ENCODE measurements at places on chromosomes 1 and 21.

- DNase-seq = peak; percentile 94
Observed at GRCh38 chr1:184118046-184118445, 66.5 kb downstream of the TSEN15 start.

- no peak for DNase-seq
Observed at GRCh38 chr1:244917073-244917670, 52.8 kb upstream of the HNRNPU start.

- no peak for DNase-seq
Observed at GRCh38 chr1:157944663-157945280, 48.7 kb upstream of the KIRREL1 start.

- no peak for DNase-seq
Observed at GRCh38 chr1:74681449-74681848, 7.9 kb upstream of the ERICH3 start.

DNA sequence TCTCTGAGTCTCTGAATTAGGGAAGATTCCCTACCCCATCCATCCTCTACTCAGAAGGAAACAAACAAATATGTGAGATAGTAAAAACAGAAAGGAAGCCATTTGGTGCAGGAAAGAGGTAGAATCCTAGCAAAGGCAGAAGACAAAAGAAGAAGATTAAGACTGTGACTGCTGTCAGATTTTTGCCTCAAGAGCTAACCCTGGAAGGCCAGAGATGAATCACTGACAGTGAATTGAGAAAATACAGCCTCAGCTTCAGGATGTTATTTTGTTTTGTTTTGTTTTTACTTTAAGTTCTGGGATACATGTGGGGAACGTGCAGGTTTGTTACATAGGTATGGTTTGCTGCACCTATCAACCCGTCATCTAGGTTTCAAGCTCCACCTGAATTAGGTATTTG lies 31.7 kb downstream of the DSTYK start:
- no peak for DNase-seq

- no peak for DNase-seq
Observed at GRCh38 chr1:112762541-112763500, 47.7 kb upstream of the PPM1J start.

GRCh38 chr1:6870086-6870485 lies 84.8 kb downstream of the CAMTA1 start:
- DNase-seq = no peak

DNA sequence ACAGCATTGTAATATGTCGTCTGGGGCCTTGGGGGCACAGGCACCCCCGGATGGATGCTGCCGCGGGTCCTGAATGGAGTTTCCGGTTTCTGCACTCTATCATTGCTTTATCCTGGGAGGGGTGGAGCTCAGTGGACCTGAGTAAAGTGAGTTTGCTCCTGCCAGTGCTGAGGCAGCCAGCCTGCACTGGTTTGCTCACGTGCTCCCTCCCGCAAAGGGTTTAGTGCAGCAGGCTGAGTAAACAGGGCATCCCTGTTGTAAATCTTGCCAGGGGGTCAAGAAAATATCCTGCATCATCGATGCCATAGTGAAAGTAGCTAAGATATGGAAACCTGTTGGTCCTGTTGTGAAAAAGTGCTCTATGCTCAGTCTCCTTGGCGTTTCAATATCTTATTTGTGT lies 85.6 kb upstream of the BRINP3 start:
- DNase-seq = no peak

DNA sequence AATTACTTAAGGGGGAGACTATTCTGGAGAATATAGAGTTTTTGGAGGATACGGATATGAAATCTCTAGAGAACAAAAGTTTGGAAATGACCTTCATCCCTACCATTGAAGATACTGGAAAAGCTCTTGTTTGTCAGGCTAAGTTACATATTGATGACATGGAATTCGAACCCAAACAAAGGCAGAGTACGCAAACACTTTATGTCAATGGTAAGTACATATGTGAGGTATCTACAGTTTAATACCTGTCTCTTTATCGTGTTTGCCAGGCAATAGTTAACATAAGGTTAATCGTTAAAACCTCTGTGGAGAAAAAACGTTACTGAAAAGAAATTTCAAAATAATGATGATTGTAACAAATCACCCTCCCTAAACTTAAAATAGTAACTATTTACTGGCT lies 11.8 kb downstream of the VCAM1 start:
- no peak for DNase-seq

- DNase-seq = peak; percentile 78
Observed at GRCh38 chr1:201397675-201398074, 1.4 kb downstream of the LAD1 start.

DNA sequence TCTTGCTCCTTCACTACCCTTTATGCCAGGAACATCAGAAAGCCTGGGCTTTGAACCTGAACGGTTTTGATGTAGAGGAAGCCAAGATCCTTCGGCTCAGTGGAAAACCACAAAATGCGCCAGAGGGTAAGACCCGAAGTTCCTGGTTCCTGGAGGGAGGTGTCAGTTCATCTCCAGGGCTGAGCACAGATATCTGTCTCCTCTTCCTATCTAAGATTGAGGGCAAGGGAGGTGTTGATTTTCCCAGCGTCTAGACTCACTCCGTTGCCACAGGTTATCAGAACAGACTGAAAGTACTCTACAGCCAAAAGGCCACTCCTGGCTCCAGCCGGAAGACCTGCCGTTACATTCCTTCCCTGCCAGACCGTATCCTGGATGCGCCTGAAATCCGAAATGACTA lies 915 bp downstream of the CDC20 start:
- no peak for DNase-seq

DNA sequence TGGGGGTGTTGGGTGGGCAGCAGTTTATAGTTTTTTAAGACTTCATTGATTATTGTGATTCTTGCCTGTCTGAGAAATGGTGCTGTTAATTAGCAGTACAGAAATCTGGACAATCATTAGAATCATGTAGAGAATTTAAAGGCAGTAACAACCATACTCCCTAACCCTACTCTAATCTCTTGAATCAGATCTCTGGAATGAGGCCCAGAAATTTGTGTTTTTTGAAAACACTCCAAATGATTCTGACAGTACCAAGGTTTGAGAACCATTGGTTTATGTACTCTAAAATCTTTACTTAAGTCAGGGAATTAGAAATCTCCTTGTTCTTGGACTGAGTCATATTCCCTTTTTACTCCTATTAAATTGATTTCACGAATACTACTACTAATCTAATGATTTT lies 24.0 kb downstream of the FNBP1L start:
- DNase-seq = no peak

DNA sequence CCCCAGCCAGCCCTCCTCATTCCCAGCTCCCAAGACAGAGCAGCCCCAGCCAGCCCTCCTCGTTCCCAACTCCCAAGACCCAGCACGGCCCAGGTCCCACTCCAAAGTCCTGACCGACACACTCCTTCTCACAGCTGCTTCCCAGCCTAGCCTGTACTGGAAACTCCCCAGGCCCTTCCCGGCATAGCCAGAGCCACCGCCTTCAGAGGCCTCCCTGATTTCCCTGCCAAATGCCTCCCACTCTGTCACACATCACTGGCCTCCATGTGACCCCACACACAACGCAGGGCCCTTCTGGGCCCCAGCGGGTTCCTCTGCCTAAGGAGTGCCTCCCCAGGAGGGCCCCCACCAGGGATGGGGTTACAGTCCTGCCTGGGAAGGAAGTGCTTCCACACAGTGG lies 2.8 kb downstream of the UBE2J2 start:
- no peak for DNase-seq

DNA sequence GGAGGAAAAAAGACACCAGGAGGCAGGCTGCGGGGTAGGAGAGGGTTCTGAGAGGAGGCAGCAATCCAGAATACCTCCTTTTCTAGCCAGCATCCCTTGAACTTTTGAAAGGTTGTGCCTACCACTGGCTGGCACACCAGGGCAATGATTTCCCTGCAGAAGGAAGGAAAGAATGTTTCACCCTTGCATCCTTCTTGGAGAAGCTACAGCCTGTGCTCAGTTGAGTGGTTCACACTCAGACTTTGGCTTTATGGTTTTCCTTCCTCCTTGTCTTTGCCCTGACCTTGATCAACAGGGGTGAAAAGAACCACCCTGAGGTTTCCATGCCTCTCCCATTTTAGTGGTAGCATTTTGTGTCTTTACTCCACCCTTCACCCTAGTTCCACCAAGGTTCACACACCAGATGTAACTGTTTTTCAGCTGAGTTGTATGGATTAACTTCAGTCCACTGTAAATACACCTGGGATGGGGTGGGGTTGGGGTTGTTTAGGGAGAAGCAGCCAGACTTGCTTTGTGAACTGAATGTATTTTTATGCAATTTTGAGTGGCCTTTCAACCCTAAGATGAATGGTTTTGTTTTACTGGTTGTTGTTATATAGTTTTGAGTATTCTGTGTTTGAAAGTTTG lies 122.3 kb downstream of the SYT2 start:
- DNase-seq = no peak

GRCh38 chr1:153978274-153978909 lies 918 bp upstream of the JTB start:
- DNase-seq = no peak

- DNase-seq = no peak
Observed at GRCh38 chr1:170360601-170361000, 171.4 kb upstream of the GORAB start.

GRCh38 chr1:6328091-6328490 lies 65.5 kb downstream of the ACOT7 start:
- DNase-seq = no peak

- no peak for DNase-seq
Observed at GRCh38 chr1:52567943-52568342, 15.1 kb upstream of the TUT4 start.

- DNase-seq = no peak
Observed at GRCh38 chr21:43803558-43804300, 14.4 kb downstream of the RRP1 start.

- no peak for DNase-seq
Observed at GRCh38 chr1:31485166-31485565, 72.2 kb downstream of the SERINC2 start.

GRCh38 chr1:101174722-101175121 lies 62.1 kb upstream of the S1PR1 start:
- peak; percentile 91 for DNase-seq

DNA sequence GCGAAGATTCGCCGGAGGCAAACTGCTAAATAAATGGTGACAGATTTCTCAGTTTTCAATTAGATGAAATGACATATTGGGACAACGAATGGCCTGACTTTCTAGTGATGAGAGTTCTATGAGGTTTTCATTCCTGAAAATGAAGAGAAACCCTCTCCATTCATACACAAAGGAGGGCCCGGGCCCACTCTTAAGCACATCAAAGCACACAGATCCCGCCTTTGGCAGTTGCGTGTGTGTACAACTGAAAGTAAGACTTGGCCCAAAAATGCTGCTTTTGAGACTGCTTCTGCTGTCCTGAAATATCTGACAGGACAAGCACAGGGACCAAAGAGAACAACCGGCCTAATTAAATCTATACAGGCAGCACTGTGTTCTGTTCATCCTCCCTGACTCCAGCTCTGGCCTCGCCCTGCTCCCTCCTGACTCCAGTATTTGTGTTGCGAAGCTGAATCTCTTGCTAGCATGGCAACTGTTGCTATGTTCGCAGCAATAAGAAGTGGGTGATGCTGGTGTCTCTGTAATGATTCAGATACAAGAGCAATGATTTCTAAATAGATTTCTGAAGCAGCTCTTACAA lies 7.4 kb downstream of the LRRC53 start:
- no peak for DNase-seq

GRCh38 chr1:152932170-152932811 lies 14.7 kb upstream of the SPRR5 start:
- no peak for DNase-seq

DNA sequence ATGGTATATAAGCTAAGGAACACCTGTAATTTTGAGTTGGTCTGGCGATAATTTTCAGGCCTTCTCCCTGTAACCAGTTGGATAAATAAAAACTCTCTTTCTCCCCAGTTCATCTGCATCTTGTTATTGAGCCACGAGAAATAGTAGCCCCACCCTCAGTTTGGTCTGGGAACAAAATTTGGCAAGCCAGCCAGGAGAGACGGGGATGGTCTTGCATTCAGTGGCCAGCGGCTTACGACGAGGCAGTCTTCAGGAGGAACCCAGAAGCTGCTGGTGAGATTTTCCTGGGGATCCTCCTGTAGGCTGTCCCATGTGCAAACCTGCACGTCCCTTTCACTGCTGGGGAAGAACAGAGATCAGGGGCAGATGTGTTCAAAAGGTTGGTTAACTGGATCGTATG lies 174.6 kb downstream of the PLA2G4A start:
- DNase-seq = no peak

- DNase-seq = no peak
Observed at GRCh38 chr1:234780531-234781162, 170.7 kb upstream of the IRF2BP2 start.

DNA sequence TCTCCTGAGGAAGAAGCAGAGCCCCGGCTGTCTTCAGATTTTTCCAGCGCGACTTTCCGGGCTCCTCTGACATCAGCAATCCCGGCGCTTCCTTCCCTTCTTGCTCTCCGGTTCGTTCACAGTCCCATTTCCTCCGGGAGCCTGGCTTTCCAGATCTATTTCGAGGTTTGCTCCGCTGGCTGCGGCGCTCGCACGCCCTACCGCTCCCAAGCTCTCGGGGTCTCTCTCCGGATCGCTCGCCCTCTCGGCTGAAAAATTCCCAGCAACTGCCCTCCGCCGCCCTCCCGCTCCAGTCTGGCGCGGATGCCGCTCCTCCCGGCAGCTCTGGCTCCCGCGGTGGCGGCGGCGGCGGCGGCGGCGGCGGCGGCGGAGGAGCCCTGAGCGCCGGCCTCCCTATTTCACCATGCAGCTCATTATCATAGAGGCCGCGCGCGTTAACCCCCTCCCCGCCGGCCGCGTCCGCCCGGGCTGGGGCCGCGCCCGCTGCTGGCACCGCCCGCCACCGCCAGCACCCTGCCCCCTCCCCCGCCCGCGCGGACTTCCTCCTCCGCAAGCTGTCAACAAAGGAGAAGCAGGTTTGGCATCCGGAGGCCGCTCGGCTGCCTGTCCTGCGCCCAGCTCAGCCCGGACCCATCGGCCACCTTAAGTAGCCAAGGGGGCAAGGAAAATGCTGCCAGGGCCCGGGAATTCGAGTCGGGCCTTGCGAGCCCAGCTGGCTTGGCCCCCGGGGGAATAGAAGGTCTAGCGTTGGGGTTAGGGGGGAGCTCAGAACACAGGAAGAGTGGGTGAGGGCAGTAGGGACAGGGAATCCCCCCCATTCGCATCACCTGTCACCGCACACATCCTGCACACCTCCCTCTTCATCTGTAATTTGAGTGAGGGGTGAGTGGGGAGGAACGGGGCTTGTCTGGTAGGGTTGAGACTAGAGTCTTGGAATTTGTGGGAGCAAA lies at the start of gene PLXNA2:
TSS of gene PLXNA2 (minus strand) at position 418 of the 950 bp plus-strand sequence. CDS start 26,462 bp downstream, outside the sequence.
- DNase-seq = no peak

DNA sequence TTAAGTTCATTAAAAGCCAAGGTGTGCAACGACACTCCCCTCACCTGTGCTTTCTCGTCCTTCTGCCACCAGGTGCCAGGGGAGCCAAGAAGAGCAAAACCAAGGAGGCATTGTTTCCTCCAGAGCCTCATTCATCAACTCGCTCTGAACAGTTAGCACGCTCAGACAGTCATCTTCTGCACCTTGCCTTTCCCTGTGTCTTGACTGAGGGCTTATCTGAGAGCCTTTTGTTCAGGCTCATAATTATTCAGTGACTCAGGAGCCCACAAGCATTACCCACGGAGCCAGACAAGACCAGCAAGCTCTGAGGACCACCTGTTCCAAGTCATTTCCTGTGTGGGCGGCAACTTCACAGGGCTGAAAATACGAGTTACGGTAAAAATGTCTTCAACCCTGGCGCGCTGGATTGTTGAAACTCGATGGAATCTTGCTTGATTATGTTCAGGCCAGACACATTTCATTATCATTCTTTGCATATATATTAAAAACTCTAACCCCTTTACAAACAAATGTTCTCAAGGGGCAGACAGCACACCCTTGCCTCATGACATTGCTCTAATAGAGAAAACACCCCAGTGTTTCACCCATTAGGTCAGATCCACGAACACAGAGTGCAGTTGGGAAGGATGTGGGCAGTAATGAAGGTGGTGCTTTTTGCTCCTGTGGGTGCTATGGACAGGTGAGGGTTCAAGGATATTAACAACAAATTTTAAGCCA lies 89.7 kb upstream of the RUNX1 start:
- peak; percentile 94 for DNase-seq

Measured in keratinocyte (primary cell).